ENCODE measurements at places on chromosomes 6 and 20. TPM values are rescaled to one million over a fixed set of nuclear protein-coding genes. Genes with fewer than 3 reads are reported as not detected.
A peak's percentile ranks its signal among the peaks of the same experiment; 100 is the strongest.

The COL9A1 gene
- total RNA-seq = 0.09 TPM

The RSPH4A gene
- 1.5 TPM for total RNA-seq

The DNPH1 gene
- total RNA-seq = 40.3 TPM

The CNR1 gene
- total RNA-seq = 14.2 TPM

The TAGAP gene
- 4.8 TPM for total RNA-seq

The NMBR gene
- not detected for total RNA-seq

The CAGE1 gene
- total RNA-seq = 0.09 TPM

The TINAG gene
- total RNA-seq = not detected

The IRF4 gene
- 0.77 TPM for total RNA-seq

The GPX5 gene
- total RNA-seq = not detected

The GSTA3 gene
- total RNA-seq = 20.2 TPM

- DNase-seq = no peak
Measured at GRCh38 chr6:150689900-150690590, 90.4 kb downstream of the PLEKHG1 start.

- no peak for DNase-seq
Measured at GRCh38 chr6:169266746-169267591, 13.3 kb upstream of the THBS2 start.

GRCh38 chr6:107668743-107669474 lies 155.2 kb downstream of the SCML4 start:
- no peak for DNase-seq

DNA sequence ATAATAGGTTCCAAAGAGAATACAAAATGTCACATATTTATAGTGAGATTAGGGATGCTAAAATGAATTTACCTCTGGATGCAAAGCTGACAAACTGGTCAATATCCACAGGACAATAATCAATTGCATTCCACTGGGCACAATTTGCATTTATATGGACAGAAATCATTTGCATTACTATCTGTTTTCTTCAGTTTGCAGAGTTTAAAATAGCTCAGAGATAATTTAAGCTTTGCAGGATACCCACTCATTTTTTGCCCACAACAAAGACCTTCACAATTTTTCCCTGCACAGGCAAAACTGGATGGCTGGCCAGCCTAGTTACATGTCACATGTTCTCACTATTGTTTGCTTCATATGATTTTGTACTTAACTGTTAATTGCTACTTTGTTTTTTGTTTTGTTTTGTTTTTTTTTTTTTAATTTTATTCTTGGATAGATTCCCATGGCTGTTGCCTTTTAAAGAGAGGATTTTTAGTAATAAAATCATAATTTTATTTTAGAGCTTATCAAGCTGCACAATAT lies 483.5 kb downstream of the UTRN start:
- DNase-seq = no peak

DNA sequence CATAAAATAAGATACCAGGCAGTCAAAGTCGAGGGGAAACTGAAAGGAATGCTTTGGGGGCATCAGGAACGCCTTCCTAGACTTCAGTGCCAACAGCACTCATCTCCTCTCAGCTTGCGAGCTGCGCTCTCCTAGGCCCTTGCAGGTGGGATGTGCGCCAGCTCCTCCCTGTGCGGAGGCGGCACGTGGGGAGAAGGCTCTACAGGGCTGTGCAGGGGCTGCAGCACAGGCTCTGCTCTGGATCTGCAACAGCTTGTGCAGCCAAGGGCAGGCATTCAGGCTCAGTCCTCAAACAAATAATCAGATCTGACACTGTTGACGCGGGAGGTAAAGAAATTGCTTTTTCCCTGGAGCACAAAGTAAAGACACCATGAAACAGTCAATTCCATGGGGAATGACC lies 144.8 kb downstream of the TTLL2 start:
- DNase-seq = no peak

- no peak for DNase-seq
Measured at GRCh38 chr6:148448369-148449012, 105.9 kb downstream of the SASH1 start.

DNA sequence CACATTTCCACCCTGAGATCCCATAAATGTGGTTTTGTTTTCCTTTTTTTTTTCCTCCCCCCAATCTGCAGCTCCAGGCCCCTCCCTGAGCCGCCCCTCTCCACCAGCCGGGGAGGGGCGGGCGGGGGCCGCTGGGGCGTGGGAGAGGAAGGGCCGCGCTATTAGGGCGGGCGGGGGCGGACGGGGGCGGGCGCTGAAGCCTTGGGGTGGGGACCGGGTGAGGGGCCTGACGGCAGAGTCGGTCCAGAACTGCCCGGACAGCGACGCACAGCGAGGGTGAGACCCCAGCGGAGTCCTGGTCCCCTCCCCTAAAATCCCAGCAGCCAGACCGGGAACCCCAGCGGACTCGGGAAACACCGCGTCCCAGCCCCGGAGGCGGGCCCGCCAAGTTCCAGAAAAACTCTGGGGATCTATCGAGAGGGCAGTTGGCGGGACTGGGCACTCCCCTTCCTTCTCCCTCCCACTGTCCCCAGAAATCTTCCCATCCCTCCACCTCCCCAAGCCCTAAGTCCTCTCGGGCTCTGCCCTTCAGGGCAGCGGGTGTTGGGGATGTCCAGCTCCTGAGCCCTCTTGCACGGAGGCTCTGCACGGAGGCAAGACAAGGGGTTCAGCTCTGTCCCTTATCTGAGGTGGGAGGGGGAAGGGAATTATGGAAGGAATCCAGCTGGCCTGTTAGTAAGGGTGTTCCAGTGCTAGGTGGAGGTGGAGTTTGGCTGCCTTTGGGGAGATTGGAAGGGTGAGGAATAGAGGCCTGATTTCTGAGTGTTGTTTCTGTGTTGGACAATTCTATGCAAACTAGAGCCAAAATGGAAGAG lies at the start of gene PRICKLE4:
Gene PRICKLE4, plus strand, starts transcription at position 232 of the 815 bp plus-strand sequence. CDS start 2,692 bp downstream, outside the sequence.
- peak; percentile 73 for DNase-seq

DNA sequence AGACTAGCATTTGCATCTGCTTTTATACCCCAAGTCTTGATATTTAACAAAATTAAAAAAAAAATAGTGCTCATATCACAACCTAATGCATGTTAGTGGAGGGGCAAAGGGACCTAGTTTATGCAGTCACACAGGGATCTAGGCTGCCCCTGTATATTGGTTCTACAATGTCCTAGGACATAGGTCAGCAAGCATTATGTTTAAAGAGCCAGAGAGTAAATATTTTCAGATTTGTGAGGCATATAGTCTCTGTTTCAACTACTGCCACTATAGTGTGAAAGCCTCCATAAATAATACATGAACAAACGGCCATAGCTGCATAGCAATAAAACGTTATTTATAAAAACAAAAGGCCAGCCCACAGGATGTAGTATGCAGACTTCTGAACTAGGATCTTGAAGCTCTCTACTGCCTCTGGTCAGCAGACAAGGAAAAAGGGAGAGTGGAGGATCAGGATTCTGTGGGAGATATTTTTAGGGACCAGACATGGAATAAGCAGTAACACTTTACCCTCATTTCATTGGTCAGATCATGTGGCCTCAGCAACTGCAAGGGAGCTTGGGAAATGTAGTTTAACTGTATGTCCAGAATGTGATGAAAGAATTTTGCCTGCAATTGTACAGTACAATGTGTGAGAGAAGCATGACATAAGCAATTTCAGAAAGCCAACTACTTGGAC lies 414.2 kb upstream of the SPTLC3 start:
- no peak for DNase-seq

- no peak for DNase-seq
Measured at GRCh38 chr6:158158748-158159147, 9.3 kb downstream of the SERAC1 start.

DNA sequence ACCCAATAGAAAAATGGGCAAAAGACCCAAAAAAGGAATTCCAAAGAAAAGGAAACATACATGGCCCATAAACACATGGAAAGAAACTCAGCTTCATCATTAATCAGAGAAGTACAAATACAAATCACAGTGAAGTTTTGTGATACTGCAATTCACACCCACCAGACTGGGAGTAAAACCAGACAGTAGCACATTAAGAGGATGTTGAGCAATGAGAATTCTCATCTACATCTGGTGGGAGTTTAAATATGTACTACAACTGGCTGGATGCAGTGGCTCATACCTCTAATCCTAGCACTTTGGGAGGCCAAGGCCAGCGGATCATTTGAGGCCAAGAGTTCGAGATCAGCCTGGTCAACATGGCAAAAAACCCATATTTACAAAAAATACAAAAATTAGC lies 125.7 kb upstream of the PHACTR1 start:
- DNase-seq = no peak

GRCh38 chr20:21640556-21640955 lies 64.9 kb upstream of the PAX1 start:
- peak; percentile 58 for DNase-seq

DNA sequence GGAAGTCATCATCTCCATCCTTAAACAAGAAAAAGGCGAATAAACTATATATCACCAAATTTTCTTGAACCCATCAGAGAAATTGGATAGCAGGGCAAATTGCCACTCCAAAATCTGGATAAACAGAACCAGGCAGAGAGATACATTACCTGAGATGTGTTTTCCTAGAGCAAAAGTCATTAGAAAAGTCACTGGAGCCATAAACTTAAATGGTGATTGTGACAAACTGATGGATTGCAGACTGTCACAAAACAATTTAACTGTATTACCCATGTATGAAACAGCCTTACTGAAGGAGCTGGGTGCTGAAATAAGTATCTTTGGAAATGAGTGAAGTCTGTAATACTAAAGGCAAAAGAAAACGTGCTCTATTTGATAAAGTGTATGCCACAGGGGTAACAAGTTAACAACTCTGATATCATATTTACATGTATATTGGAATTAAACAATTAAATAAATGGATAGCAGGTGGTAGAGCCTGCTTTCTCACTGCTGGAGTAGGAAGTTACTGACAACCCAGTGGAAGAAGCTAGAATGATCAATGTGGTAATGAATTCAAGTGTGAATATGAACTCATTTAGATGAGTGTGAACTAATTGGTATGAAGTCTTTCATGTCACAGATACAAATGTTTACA lies 186.9 kb downstream of the LMBRD1 start:
- no peak for DNase-seq

Measured in prostate gland (tissue), 2 donors.